ENCODE measurements at places on chromosomes 11 and 22.

- ATAC-seq = no peak
Measured at GRCh38 chr11:102346456-102346747, 612 bp upstream of the BIRC2 start.

DNA sequence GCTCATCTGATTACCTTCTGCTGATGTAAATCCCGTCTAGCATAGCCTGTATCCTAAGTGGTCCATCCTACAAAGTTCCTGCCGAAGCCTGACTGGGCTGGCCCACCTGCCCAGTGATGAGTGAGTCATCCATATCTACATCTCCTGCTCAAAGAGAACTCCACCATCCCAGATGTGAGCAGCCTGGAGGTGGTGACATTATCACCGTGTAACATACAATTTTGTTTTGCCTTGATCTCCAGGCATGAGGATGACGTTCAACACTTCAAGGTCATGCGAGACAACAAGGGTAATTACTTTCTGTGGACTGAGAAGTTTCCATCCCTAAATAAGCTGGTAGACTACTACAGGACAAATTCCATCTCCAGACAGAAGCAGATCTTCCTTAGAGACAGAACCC, 5.6 kb downstream of the TMA7B start:
- no peak for ATAC-seq

DNA sequence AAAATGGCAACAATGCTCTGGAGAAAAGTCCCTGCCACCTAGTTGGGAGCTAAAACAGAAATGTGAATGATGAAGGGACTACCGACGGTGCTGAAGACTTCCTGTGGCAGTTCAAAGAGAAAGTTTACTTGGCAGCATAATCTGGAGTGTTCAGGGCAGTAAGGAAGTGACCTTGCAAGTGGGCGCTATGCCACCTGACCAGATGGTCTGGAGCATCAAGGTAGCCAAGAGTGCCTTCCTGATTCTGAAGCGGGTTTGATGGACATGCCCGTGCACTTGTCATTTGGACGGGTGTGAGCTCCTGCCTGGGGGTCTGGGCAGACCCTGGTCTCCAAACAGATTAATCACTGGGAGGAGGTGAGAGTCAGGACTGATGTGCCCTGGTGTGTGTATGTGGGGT, 1.8 kb upstream of the SNX19 start:
- no peak for ATAC-seq

- peak; percentile 50 for ATAC-seq
Measured at GRCh38 chr22:28247667-28248363, 328.8 kb upstream of the PITPNB start.

DNA sequence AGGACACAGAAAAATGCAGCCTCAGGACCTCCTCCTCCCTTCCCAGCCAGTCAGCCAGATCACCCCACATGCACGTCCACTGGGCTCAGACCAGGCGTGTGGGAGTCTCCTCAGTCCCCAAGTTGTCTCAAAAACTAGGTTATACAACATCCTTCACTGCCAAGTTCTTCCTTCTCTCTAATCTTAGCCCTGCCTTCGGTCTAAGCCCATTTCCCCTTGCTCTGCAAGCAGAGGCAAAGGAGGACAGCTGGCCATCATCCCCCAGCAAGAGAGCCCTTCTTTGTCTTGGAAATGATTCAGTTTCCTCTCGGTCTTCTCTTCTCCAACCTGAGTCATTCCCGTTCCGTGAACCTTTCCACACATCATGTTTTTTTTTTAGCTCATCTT, 14.0 kb upstream of the NRGN start:
- ATAC-seq = peak; percentile 3

DNA sequence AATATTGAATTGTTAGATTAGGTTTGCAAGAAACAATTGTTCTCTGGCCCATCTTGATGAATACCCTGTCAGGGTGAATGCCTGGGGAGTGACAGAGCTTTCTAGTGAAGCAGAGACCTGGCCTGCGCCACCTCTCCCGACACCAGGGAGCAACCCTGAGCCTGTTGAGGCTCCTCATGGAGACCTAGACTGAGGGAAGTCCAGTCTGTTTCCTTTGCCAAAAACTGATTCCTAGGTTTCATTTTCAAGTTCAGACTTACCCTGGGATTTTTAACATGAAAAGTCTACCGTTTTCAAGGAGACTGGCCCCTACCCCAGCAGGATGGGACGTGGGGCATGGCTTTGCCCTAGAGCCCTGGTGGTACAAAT, 173.7 kb upstream of the SORL1-AS1 start:
- no peak for ATAC-seq

- no peak for ATAC-seq
Measured at GRCh38 chr11:133803026-133803425, 42.3 kb downstream of the SPATA19 start.

DNA sequence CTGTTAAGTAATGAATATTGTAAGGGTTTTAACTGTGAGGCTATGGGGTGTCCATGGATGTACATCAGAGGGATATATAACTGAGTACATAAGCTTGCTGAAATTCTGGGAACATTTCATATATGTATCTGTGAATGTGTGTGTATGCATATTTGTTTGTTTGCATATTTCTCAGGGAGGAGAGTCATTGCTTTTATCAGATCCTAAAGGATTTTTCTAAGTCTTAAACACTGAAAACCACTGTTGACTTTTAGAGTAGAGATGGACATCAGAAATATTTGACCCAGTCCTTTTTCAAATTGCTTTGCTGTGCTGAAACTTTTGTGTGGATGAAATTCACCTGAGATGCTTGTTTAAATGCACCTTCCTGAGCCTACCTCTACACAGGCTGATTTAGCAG, 410.6 kb downstream of the METTL15 start:
- ATAC-seq = no peak

DNA sequence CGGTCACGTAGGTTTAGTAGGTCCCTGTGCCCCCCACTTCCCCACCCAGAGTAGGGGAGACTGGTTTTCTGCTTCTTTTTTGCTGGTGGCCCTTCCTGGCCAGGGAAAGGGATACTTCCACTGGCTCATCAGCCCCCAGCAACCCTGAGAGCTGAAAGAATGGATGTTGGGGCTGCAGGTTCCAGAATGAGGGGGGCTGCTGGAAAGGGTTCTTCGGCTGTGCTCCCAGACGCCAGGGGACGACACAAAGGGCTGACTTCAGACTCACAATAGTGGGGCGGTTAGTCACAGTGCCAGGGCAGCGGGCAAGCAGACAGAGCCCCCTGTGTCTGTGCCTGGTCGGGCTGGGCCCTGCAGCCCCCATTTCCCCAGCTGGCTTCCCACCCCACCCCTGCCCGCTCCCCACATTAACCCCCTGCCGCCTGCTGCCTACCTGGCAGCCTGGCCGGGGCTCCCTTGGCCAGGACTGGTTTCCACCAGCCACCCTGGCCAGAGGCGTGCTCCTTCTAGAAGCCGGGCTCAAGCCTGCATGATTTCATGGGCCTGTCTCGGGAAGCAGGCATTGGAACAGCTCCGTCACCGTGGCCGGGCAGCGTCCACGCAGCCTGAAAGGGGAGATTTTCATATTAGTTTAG, 79.1 kb upstream of the WNT7B start:
- peak; percentile 2 for ATAC-seq

DNA sequence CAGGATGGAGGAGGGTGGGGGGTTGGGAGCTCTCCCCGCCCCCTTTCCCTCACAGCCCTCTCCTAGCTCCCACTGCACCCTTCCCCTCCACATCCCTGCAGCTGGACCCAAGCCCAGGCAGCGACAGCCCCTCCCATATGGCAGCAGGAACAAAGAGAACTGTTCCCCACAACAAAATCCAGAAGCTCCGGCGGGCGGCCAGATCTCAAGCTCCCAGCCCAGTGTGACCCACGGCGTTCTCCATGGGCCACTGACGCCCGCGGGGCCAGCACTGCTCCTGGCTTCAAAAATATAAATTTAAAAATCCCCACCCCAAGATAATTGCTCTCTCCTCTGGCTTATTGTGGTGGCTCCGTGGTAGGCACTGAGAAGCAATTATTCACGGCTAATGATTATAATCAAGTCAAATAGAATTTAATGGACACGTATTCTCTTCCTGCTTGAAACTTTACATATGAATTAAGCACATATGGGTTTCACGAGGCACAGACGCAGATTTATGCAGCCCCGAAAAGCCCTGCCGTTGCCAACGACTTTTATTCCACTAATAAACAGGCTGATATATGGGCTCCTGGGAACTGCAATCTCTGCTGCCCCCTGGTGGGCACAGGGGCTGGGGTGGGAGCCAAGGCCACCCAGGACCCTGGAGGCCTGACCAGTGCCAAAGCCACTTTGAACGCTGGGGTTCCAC, 17.5 kb downstream of the MACROD1 start:
- ATAC-seq = peak; percentile 62

Data from motor neuron (in vitro differentiated cells).